ENCODE measurements at places on chromosomes 5 and 9.

GRCh38 chr9:107571148-107571547 lies 81.6 kb upstream of the KLF4 start:
- DNase-seq: no peak

- no peak for DNase-seq
These were observed 23.0 kb downstream of the EPB41L4B start for GRCh38 chr9:109297899-109298298.

DNA sequence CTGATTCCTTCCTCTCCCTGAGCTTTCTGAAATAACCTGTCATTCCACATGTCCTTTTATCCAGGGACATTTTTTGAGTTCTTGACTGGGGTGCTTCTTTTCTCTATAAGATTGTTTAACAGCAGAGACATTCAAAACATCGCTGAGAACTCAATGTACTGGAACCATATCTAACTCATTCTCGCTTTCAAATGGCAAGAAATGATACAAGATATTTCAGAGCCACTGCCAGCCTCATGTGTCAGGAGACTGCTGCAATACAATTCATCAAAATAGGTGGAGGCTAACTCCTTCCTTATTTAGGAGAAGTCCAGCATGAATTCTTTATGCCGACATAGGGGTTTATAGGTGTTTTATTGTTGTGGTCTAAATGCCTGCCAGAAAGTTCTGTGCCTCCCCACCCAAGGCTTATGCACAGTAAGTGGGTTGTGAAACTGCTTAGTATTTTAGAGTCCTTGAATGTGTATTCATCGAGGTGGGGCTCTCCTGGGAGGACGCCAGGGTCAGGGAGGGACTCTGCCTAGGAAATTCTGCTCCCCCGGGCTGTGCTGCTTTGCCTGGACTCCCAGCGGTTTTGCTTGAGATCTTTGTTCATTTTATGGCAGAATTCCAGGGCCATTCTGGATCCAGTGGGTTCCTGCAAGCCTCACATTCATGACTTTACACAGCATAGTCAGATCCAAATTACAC lies 53.9 kb downstream of the ZNF474 start:
- no peak for DNase-seq

GRCh38 chr9:3238236-3238635 lies 287.6 kb downstream of the RFX3 start:
- DNase-seq: no peak

DNA sequence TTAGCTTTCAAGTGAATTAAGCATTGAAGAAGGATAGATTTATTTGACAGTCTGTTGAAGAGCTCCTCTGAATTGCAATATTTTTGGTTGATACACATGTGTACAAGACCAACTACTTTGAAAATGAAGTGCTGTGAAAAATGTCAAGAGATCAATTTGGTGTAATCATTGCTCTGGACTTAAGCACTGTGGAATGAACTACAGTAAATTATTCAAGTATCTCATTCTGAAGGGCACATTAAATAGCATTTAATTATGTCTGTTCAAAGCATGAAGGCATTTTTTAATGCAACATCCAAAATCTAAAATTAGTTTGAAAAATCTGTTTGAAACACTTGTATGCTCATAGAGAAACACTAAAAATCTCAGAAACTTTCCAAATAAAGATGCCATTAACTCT lies 107.5 kb downstream of the CDH18 start:
- DNase-seq: no peak

- no peak for DNase-seq
These were observed 106.0 kb downstream of the RGS3 start for GRCh38 chr9:113569472-113570060.
